ENCODE measurements at places on chromosomes 11 and 22.
A peak's percentile ranks its signal among the peaks of the same experiment; 100 is the strongest.

DNA sequence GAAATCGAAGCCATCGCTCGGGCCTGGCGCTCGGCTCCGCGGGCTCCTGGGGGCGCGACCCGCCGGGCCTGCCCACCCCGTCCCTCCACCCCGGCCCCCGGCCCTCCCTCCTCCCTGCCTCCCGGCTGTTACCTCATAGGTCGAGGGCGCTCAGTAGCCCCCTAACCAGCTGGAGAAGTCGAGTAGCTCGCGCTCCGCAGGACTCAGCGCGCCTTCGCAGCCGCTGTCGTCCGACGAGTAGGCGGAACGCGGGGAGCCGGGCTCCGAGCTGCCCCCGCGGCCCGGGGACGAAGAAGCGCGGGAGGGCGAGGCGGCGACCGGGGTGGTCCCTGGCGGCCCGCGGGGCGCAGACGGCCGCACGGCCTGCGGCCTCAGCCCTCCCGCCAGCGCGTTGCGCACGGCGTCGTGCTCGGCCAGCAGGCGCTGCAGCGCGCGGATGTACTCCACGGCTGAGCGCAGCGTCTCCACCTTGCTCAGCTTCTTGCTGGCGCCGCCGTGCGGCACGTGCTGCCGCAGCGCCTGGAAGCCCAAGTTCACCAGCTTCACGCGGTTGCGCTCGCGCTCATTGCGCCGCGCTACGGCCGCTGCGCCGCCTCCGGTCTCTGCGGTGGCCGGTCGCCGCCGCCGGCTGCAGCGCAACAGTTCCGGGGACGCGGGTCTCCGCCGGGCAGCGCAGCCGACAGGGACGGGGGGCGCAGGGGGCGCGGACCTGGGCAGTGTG, 627 bp downstream of the ASCL2 start:
- peak; percentile 58 for DNase-seq

GRCh38 chr22:37080438-37080837, 28.9 kb downstream of the KCTD17 start:
- no peak for DNase-seq

- no peak for DNase-seq
Observed at GRCh38 chr22:47406896-47407295, 644.4 kb downstream of the TBC1D22A start.

GRCh38 chr11:96189351-96189750, 153.6 kb downstream of the MAML2 start:
- DNase-seq, result no peak

DNA sequence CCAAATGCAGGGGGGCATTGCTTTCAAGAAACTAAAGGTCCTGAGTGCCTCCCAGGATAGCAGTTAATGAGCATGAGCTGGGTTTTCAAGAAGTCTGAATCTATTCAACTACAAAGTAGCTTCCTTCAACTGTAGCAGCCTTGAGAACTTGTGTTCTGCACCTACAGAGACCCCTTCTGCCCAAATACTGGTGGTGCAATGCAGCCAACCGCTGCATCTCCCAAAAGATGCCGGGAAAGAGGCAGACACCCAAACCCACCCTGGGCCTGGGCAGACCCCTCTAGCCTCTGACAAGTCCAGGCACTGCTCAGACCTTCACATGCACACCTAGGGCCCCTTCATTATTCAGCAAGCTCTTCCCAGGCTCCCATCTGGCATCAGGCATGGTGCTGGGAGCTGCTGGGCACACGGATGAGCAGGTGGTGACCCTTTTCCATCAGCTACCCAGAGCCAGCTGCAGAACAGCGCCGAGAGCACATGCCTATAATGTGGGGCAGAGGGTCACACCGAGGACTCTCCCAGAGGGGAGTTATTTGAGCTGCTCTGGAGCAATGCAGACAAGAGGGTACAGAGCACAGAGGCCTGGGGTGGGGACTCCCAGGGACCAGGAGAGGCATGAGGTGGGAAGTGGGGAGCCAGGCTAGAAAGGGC, 44.9 kb upstream of the ETS1 start:
- DNase-seq, result no peak

DNA sequence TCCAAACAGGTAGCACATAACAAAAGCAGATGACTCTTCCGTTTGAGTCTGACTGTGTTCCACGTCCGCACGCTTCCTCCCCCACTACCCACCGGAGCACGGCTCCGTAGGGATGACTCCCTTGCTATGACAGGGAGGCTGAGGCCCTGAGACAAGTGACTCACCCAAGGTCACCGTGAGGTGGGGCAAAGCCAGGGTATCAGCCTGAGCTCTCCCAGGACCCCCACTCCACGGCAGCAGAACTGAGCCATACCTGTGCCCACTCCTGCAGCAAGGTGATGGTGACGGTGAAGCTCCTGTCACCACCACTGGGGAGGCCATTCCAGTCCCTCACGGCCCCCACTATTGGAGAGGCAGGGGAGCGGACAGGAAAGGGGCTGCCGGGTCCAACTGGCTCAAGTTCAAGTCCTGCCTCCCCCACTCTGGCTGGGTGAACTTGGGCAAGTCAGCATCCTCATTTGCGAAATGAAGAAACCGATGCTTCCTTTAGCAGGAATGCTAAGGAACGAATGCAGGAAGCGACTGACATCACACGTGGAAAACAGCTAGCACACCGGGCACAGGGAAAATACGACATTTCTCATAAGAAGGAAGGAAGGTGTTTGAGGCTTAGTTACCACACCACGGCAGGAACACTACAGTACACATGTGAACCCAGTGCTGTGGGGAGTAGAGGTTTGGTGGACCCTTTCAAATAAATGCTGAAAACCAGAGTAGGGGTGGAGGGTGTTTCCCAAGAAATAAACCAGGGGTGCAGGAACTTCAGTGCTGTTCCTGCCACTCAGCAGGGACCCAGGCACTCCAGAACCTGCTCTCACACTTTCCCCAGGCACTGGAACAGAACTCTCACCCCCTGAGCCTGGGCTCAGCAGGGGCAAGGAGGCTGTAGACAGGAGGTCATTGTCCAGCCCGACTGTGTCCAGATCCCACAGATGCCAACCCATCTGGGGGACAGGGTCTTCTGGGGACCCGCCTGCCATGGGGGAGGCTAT, 32.4 kb upstream of the CBX7 start:
- no peak for DNase-seq

GRCh38 chr11:107612445-107612844, 21.5 kb downstream of the ELMOD1 start:
- DNase-seq, result no peak

DNA sequence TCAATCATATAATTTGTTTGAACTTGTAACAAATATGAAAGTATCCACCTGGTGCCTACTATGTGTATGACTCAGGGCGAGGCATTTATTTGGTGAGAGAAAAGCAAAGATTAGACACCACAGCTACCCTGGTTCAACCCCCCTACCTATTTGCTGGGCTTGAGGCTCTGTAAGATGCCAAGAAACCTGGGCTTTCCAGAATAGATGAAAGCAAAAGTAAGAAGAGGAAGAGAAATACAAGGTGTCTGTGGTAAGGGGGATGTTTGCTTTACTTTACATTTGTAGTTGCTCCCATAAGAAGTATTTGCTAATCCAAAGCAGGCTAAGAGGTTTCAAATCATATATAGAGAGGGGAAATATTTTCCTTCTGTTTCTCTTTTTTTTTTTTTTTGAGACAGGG, 61.7 kb downstream of the DDI1 start:
- DNase-seq, result no peak

GRCh38 chr11:2215561-2216399, 44.2 kb upstream of the TH start:
- no peak for DNase-seq

GRCh38 chr11:122679466-122679865, 23.9 kb downstream of the UBASH3B start:
- no peak for DNase-seq

GRCh38 chr11:110131386-110132123, 38.4 kb downstream of the ZC3H12C start:
- no peak for DNase-seq

- no peak for DNase-seq
Observed at GRCh38 chr11:75028724-75029123, 40.0 kb downstream of the NEU3 start.

- peak; percentile 47 for DNase-seq
Observed at GRCh38 chr11:62555464-62556107, 9.0 kb upstream of the AHNAK start.

DNA sequence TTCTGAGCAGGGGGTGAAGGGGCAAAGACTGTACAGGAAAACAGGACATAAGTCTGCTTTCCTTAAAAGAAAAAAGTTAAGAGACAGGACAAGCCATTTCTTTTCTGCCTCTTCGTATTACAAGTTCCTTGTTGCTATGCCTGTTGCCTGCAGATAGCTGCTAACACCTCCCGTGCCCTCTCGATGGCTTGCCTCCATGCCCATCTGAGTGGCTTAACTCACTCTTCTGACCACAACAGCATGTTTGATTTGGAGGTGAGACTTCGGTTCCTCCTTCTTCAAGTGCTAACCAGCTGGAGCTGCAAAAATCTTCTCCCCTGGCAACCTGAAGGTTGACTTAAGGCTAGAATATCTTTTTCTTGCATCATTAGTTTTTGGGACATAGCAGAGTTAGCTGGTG, 103.1 kb downstream of the PRR5L start:
- no peak for DNase-seq

GRCh38 chr11:109972181-109972715, 120.9 kb upstream of the ZC3H12C start:
- no peak for DNase-seq

- DNase-seq, result no peak
Observed at GRCh38 chr11:101797335-101797734, 117.5 kb upstream of the CEP126 start.

GRCh38 chr11:85813721-85814120, 2.8 kb upstream of the SYTL2 start:
- no peak for DNase-seq

DNA sequence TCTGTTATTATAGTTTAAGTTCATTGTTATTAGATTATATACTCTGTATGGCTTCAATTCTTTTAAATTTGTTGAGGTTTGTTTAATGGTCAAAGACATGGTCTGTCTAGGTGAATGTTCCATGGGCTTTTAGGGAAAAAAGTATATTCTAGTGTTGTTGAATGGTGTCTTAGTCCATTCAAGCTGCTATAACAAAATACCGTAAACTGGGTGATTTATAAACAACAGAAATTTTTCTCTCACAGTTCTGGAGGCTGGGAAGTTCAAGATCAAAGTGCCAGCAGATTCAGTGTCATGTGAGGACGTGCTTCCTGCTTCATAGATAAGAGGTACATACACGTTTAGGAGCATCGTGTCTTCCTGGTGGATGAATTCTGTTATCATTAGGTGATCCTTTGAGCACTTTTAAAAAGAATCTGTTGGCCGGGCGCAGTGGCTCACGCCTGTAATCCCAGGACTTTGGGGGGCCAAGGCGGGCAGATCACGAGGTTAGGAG, 26.2 kb downstream of the PPARA start:
- no peak for DNase-seq

- no peak for DNase-seq
Observed at GRCh38 chr11:17498058-17498457, 21.4 kb upstream of the ABCC8 start.

DNA sequence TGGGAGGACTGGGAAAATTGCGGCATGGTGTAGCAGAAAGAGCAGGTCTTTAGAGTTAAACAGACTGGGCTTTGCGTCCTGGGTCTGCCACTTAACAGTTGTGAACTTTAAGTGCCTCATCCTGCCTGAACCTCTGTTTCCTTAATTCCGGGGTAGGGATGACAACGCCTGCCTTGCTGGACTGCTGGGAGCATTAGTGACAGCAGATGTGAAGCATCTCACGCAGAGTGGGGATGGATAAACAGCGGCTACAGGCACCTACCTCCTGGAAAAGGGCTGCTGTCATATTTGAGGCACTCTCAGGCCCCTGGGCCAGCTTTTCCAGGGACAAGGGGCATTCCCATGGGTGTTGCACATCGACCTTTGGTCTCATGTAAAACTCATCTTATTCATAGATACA, 572.2 kb downstream of the TBC1D22A start:
- DNase-seq, result no peak

All from heart left ventricle (tissue), 16 donors.